ENCODE measurements at places on chromosomes 2 and 18.

DNA sequence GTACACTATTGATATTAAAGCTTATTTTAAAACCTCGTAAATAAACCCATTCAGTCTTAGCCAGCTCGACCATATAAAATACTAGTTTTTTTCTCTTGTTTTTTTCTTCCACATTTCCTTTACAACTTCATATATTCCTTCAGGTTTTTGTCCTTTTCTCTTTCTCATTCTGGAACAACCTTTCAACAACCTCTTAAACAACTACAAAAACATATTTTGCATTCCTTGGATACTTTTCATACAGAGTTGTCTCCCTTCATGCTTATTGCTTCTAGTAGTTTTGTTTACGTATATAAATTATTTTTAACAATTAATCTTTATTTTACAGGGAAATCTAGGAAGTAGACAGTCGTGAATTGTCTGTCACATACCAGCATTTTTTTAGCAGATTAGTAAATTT lies 41.2 kb downstream of the COMMD1 start:
- DNase-seq, result no peak

GRCh38 chr2:28276076-28276618 lies 116.5 kb upstream of the FOSL2 start:
- peak; percentile 30 for DNase-seq

DNA sequence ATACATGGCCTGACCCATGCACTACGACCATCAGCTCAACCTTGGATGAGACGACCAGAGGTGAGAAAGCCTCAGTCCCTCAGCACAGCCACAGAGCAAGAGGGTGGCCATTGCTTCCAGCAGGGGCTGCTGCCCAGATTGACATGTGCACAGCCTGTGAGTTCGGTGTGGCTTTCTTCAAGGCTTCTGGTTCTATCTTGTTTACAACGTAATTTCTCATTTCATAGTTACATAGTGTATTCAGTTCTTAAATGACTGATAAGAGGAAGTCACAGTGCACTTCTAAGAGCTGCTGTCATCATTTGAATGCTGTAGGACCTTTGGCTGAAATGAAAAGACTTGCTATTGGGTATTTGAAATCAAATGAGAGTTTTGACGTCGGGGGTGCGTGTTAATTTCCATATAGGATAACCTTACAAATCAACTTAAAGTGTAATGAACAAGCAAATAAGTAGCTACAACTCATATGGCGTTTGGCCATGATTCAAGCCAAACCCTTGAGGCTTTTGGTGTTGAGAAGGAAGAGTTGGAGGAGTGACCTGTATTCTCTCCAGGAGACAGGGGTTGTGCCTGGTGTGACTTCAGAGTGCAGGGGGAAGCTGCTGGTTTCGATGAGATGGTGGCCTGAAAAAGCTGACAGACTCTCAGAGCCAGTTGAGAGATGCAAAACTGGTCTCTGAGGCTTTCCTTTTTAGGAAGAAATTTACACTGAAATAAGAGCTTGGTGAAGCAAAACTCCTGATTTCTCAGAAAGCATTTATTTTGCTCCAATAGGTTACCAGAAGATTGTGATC lies 51.0 kb downstream of the TSHZ1 start:
- peak; percentile 21 for DNase-seq

DNA sequence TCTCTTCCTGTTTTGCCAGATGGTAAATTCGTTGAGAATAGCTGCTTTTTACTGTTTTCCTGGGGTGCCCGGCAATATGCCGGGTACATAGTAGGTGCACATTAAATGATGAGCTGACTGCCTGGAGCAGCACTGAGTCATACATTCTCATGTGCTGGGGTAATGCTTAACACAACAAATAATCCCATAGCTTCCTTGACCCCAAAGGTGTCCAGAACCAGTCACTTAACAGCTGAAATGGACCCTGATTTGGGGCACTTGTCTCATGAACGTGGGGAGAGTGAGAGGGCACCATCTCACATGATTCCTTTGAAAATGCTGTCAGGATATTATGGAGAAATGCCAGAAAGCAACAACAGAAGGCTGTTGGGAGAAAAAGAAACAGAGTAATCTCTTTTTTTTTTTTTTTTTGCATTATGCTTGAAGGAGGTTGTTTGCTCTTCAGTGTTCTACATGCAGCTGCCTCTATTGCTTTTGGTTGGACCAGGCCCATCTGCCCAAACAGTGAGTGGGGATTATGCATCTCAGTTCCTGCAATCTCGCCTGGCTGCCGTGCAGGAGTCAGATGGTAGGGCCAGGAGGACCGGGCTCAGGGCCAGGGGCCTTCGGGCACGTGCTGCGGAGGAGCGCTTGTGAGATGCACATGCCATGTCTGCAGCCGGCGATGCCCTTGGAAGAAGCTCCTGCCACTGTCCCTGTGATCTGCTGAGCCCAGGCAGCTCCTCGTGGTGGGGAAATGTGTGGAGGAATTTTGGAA lies 162.1 kb downstream of the SH3RF3 start:
- DNase-seq, result no peak

DNA sequence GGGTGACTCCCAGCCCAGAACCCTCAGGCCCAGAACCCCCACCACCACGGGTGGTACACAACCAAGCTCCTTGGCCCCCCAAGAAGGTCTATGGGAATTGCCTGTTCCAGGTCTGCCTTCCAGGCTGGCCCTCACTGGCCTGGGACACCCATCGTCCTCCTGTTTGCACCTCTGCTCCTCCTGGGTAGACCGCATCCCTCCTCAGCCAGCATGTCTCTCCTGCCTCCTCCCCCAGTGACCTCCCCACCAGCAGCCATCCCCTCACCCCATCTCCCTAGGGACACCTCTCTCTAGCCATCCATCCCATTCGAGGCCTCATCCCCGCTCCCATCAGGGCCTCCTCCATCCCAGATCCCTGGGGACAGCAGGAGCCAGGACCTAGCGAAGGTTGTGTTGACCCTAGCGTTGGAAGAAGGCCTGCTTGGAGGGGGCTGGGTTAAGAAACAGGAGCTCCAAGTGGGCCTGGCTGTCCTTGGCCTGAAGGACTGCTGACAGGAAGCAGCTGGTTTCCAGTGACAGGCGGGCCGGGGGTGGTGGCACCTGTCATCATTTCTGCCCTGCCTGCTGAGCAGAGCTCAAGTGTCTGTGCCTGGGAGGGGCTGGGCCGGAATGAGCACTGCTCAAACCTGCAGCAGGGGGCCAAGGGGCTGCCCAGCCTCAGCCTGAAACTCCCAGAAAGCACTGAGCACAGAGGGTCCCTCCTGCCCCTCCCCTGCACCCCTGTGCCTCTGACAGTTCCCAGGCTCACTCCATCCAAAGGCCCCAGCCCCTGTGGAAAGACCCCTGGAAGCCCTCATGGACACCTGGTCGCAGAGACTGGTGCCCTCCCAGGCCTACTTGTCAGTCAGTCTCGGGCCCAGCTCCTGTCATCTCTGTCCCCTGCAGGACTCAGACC lies 96.0 kb upstream of the OTOS start:
- no peak for DNase-seq

DNA sequence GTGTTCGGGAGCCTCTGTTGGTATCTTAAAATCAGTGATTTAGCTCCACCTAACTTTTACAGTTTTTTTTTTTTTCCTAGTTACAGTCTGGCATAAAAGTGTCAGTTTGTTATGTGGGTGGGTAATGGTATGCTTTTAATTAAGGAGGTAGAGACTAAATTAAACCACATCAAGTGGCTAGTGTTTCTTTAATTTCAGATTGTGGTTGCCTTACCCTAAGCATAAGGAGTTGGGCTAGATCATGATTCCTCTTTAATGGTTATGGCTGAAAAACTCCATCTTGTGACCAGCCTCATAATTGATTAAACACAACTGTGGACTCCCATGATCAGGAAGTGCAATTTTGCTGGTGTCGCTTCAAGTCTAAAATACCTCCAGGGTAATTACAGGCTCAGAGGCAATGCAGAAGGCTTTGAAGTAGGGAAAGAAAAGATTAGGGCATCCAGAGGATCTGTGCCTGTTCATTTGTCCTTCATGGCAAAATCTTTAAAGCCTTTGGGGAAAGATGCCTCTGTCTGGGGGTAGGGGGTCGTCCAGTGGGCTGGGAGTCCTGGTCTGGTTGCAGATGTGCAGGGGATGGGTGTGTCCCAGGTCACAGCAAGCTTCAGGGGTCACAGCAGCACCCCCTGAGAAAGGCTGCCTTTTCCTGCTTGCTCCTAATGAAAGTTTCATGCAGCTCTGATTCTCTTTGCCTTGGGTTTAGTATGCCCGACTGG lies 579.2 kb downstream of the BCL11A start:
- DNase-seq, result no peak

- no peak for DNase-seq
Measured at GRCh38 chr2:106108351-106108750, 85.8 kb downstream of the UXS1 start.

DNA sequence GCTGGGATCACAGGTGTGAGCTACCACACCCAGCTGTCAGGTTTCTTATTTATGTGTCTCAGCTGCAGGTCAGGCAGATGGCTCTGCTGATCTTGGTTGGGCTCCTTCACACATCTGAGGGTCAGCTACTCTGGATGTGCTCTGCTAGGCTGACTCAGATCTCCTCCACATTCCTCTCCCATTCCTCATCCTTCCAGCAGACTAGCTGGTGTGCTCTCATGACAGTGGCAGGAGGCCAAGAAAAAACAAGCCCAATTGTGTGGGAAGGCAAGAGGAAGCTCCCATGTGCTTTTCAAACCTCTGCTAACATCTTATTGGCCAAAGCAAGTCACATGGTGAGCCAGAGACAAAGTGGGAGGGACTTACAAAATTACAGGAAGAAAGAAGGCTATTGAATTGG lies 11.7 kb upstream of the MSH6 start:
- peak; percentile 23 for DNase-seq

GRCh38 chr2:31735716-31736115 lies 155.0 kb upstream of the SRD5A2 start:
- DNase-seq, result no peak

- no peak for DNase-seq
Measured at GRCh38 chr18:79335833-79336360, 59.8 kb upstream of the NFATC1 start.

DNA sequence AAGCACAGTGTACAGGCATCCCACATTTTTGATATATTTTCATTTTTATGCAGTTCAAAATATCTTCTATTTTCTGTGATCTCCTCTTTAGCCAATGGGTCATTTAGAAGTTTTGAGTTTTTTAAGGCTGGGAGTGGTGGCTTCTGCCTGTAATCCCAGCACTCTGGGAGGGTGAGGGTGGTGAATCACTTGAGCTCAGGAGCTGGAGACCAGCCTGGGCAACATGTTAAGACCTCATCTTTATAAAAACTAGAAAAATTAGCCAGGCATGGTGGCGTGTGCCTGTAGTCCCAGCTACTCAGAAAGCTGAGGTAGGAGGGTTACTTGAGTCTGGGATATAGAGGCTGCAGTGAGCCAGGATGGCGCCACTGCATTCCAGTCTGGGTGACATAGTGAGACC lies 17.8 kb downstream of the UBR3 start:
- DNase-seq, result no peak

DNA sequence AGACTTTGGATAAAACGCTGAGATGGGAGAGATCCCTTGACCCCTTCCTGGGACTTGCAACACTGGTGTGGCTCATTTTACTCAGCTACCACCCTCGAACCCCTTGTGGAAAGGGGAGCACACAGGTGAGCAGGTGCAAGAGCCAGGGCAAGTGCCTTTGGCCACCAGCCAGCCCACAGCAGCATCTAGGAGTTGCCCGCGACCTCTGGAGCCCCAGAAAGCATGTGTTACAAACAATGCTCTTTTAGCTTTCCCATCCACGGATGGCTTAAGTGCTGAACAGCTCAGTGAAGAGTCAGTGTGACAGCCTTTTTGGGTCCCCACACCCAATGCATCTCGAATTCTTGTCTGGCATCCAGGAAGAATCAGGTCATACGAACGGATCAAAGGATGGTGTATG lies 197.8 kb downstream of the MEMO1 start:
- DNase-seq, result no peak

GRCh38 chr18:41021089-41021488 lies 933.9 kb upstream of the PIK3C3 start:
- no peak for DNase-seq

DNA sequence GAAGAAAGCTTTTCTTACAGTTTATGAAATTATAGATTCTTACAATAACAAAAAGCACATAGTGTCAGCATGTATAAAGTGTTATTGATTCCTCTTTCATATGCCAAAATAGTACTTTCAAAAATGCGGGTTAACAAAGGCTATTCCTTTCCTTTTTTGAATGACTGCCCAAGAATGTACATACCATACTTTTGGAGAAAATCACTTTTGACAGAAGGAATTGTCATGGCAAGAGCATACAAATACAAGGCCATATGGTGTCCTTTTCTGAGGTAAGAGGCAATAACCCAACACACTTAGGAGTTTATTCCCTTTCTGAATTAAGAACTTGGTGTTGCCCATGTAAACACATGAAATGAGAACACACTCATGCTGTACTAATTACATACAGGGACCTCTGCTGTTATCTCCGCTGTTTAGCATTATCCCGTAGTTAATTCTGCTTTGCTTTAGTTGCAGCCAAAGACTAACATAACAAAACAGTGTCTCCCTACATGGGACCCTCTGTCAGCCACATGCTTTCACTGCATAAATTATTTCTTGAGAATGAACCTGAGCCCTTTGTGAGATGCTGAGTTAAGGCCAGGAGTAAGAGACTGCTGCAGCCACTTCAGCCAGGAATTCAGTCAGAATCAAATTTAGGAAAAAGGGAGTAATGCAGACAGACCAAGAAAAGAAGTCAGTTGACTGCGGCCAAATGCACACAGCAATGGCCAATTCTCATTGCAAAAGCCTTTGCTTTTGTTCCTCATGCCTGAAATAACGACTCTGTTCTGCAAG lies 67.0 kb downstream of the CDH2 start:
- no peak for DNase-seq

DNA sequence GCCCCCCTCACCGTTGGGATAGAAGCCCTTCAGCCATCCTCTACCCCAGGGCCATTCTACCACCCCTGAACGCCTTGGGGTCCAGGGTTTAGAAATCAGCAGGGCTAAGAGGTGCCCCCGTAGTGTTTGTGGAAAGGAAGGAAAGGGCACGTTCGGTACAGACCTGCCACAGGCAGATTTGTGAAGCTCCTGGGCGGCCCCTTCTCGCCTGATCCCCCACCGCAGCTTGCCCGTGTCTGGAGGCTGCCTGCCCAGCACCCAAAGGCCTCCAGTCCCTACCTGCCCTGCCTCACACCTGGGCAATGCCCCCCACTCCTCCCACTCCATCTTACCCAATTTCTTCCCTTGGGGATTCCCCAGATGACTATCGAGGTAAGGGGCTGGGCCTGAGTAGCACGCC lies 21.2 kb downstream of the ATP6V1C2 start:
- no peak for DNase-seq

- DNase-seq, result peak; percentile 4
Measured at GRCh38 chr2:238813109-238813508, 34.8 kb upstream of the TWIST2 start.

- no peak for DNase-seq
Measured at GRCh38 chr2:128818704-128819491, 500.2 kb upstream of the HS6ST1 start.

DNA sequence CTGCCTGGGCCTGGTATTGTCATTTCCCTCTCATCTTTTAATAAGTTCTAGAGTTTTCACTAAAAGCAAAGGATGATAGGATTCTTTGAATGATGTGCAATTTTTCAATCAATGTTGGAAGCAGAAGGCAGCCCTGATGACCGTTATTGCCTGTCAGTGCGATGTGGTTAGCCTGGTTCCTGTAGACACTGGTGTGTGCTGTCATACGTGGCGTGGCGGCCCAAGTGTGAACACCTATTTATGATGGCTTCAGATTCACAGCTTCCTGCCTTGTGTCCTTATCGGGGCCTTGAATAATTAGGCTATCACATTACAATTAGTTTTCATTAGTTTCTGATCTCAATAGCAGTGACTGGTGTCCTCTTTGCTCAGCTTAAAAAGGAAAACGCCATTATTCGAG lies 218.5 kb downstream of the TPGS2 start:
- DNase-seq, result no peak

GRCh38 chr18:41266616-41267015 lies 688.4 kb upstream of the PIK3C3 start:
- no peak for DNase-seq
